ENCODE measurements at places on chromosomes 13 and 19.

- DNase-seq = no peak
These were observed 123.4 kb downstream of the PTPRS start for GRCh38 chr19:5217171-5217570.

GRCh38 chr19:18436671-18437490, 1.1 kb downstream of the ISYNA1 start:
- peak; percentile 86 for DNase-seq

DNA sequence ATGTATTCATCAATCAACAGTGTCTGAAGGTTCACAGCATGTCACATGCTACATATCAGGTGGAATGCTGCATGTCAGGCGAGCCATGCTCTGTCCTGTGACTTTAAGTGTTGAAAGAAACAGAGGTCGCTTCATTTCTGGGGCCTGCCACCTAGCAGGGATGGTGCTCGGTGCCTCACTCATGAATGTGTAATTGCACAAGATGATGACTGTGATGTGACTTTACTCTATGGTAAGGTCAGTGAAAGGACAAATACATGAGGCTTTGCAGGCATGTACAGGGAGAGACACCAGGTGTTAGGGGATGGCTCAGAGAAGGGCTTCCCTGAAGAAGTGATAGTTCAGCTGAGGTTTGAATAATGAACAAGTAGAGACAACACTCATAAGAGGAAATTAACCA, 66.7 kb downstream of the FRY start:
- no peak for DNase-seq

- no peak for DNase-seq
These were observed 10.2 kb downstream of the COLGALT1 start for GRCh38 chr19:17565611-17566010.

- DNase-seq = no peak
These were observed 5.7 kb upstream of the FOXO1 start for GRCh38 chr13:40671956-40672764.

GRCh38 chr13:109897988-109898624, 111.7 kb upstream of the IRS2 start:
- no peak for DNase-seq

DNA sequence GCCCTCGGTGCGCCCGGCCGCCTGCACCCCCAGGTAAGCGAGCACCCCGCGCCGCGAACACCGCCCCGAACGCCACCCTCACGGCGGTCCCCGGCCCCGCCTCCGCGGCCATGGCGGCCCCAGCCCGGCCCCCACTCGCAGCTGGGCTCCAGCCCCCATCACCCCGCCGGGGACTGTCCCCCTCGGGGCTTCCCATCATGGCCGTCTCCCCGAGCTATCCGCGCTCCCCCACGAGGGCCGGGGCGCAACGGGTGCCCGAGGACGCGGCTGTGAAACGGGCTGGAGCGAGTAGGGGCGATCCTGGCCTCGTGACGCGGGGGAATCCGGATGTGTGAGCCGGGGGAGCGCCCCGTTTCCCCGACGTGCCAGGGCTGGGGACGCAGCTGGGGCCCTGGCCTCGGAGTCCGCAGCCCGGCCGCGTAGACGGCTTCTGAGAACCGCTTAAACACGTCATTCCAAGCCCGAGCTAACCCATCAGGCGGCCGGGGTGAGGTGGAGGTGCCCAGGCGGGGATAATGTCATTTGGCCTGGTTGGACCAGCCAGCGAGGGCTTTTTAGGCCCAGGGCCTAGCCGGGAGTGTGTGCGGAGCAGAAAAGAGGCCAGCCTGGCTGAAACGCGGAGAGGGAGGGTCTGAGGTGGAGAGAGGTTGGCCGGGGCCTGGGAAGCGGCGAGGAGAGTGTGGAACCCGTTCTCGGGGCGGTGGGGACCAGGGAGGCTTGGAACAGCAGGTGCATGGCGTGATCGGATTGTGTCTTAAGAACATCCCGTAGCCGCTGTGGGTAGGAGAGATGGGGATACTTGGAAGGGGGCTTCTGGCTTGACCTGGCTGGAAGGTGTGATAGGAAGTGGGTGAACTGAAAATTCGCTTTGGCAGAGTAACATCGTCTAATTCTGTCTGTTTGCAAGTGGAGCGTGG, 550 bp downstream of the CERS4 start:
- DNase-seq = peak; percentile 70

- DNase-seq = no peak
These were observed 12.6 kb upstream of the METTL21C start for GRCh38 chr13:102707467-102707866.

DNA sequence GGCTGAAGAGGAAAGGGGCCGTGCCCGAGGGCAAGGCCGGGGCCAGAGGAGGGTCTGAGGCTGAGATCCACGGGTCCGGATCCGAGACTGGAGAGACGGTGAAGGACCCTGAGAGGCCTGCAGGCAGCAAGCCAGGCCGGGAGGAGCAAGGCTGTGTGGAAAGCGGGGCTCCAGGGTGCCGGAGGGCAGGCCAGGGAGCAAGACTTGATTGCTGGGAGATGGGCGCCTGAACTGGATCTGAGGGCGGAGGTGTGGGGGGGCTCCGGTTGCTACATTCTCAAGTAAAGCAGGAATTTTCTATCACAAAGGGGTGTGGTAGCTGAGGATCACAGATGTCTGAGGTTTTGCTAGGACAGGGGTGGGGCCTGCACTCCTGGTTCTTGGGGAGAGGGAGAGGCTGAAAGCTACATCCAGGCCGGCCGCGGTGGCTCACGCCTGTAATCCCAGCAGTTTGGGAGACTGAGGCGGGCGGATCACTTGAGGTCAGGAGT, 3.8 kb downstream of the MAMSTR start:
- peak; percentile 61 for DNase-seq

DNA sequence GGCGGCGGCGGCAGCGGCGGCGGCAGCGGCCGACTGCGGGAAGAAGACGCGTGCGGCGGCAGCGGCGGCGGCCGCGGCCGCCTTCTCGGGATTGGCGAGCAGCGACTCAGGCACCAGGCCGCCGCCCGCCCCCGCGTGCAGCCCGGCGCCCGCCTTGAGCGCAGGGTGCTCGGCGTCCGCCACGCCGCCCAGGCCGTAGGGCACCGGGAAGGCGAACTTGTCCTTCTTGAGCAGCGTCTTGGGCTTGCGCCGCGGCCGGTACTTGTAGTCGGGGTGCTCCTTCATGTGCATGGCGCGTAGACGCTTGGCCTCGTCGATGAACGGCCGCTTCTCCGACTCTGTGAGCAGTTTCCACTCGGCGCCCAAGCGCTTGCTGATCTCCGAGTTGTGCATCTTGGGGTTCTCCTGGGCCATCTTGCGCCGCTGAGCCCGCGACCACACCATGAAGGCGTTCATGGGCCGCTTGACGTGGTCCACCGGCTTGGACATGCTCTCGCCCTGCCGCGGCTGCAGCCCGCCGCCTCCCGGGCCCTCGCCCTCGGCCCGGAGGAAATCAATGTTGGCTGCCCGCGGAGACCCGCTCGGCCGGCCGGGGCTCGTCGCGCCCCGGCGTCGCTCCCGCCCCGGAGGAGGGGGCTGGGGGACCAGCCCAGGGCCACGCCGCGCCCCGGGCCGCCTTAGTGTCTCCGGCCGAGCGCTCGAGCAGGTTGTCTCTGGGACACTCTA, 621 bp downstream of the SOX21 start:
- peak; percentile 69 for DNase-seq

- no peak for DNase-seq
These were observed 13.0 kb upstream of the SPC24 start for GRCh38 chr19:11168568-11168967.

- DNase-seq = no peak
These were observed 1.2 kb upstream of the DCT start for GRCh38 chr13:94480672-94481145.

DNA sequence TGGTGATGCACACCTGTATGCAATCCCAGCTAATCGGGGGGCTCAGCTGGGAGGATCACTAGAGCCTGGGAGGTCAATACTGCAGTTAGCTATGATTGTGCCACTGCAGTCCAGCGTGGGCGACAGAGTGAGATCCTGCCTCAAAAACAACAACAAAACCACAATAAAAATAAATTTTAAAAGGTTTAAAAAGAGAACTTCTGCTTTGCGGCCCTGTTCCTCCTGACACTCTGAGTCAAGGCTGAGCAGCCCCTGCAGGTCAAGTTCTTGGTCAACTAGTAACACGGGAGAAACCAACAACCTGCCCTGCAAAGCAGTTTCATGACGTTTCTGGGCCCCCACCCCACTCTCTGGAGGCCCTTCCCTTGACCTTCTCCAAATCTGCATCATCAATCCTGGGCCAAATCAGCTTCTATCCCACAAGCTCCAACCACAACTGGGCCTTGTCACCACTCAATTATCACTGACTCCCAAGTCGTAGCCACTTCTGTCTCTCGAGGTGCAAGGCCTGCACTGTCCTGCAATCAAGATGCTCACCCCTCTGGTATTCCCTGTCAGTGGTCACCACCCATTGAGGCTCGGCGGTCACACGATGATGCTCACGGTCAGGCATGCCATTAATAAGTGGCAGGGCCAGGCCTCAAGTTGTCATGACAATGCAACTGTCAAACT, 7.5 kb downstream of the ELAVL1 start:
- DNase-seq = no peak

- no peak for DNase-seq
These were observed 425.5 kb downstream of the PCDH20 start for GRCh38 chr13:60990032-60990733.

- no peak for DNase-seq
These were observed 76.7 kb downstream of the CACNA1A start for GRCh38 chr19:13429563-13429962.

DNA sequence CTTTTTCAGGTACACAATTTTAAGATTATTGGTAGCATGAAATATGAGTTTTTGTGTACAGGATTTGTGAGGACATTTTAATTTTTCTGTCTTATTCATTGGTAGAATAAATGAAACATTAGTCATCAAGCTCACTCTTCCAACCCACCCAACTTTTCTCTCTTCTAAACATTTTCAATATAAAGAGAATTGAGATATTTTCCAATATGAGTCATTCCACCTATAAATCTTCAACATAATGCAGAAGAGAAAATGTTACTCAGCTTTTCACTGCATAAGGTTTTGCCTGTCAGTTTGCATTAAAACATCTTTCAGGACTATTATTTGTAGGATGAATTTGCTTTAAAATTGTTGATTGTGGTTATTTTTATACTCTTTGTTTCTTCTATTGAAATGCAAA, 330.7 kb downstream of the PCDH20 start:
- DNase-seq = no peak

- no peak for DNase-seq
These were observed 394.9 kb downstream of the DLEU7 start for GRCh38 chr13:50448535-50448998.

GRCh38 chr19:58355908-58356765, 2.8 kb upstream of the A1BG start:
- peak; percentile 59 for DNase-seq

DNA sequence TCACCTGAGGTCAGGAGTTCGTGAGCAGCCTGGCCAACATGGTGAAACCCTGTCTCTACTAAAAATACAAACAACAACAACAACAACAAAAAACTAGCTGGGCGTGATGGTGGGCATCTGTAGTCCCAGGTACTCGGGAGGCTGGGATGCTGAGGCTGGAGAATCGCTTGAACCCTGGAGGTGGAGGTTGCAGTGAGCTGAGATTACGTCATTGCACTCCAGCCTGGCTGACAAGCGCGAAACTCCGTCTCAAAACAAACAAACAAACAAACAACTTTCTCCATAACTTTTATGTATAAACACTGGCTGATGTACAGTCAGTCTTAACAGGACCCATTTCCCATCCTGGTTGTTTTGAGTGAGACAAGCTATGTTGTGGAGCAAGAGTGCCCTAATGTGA, 5.8 kb upstream of the CYP4F8 start:
- DNase-seq = no peak

DNA sequence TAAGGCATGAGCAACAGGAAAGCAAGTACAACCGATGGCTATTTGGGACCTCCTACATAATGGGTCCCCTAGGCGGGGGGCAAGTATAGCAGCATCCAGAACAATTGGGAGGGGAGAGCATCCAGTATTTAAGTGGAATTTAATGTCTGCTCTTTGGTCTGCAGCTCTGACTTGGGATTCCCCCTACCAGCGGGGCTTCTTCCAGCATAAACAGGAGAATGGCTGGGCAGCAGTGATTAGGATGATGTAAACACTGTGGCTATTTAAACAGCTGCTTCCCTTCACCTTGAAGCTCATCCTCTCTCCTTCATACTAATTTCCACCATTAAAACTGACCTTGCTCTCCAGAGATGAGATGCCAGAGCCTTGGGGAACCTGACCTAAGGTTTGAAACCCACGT, 73.9 kb upstream of the OXGR1 start:
- no peak for DNase-seq

GRCh38 chr13:89199138-89199537, 1528.0 kb downstream of the SLITRK5 start:
- no peak for DNase-seq

DNA sequence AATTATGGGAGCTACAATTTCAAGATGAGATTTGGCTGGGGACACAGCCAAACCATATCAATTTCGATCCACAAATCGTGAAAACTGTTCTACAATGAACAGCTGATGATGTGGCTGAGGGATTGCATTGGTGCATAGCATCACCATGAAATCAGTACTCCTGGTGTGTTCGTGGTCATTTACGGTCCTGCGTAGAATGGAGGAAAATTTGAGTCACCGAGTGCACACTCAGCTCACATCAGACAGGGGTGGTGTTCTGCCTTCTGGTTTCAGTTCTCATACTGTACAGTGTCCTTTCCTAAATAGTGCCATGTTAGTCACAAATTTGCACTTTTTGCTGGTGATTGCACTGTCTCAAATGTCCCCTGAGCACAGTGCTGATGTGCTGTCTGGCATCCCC, 39.2 kb downstream of the MYH14 start:
- DNase-seq = no peak

- peak; percentile 59 for DNase-seq
These were observed 1.9 kb downstream of the KLF1 start for GRCh38 chr19:12884926-12885748.

- DNase-seq = no peak
These were observed 97.2 kb upstream of the IPO5 start for GRCh38 chr13:97856304-97856675.

DNA sequence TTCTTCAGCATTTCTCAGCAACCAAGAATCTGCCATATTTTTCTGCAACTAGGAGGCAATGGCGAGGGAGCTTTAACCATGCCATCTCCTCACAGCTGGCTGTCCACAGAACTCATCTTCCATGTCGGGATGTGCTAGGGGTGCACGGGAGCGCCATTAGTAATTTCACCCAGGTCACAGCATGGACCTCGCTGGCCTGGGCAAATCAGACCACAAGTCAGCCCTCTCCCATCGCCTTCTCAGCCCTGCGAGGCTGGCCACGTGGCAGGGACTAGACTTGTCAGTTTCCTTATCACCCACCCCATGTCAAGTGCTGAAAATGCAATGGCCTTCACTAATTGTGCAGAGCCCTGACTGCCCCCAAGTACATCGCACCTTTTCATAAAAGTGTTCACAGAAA, 15.7 kb downstream of the COL4A1 start:
- DNase-seq = no peak

All from right forelimb (tissue), 1 donor.